ENCODE measurements at places on chromosomes 1 and 21.

DNA sequence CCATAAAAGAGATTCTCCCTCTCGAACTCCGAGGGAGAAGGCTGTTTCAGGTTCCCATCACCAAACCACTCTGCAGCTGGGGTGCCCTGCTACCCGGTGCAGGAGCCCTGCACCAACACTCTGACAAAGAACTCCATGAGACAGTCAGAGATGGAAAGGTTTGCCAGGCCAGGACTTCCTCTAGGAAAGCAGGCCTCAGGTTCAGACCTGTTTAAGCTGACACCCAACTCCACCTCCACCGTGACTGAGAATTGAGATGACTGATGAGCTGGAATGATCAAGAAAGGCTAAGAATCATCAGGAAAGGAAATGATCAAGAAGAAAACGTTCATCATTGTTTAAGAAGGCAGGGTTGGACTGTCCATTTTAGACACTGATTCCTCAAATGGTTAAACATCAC, 46.2 kb upstream of the KCNE1 start:
- no peak for DNase-seq

DNA sequence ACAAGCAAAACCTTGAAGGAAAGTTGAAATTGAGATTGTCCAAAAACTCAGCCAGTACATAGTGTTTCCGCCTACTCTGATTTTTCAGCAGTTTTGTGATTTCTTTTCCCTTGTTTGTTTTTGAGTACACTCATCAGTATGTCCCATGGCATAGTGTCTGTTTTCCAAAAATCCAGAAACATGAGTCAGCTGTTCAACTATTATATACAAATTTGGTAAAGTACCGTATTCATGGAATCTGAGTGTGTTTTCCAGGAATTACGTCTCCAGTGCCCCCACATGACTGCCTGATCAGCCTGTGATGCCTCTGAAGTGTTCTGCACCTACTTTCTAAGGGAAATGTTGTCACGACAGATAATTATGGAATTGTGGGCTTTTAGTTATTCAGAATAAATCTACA, 186.8 kb downstream of the LTN1 start:
- DNase-seq, result no peak

- DNase-seq, result no peak
Observed at GRCh38 chr1:153984123-153984894, 1.8 kb downstream of the RAB13 start.

DNA sequence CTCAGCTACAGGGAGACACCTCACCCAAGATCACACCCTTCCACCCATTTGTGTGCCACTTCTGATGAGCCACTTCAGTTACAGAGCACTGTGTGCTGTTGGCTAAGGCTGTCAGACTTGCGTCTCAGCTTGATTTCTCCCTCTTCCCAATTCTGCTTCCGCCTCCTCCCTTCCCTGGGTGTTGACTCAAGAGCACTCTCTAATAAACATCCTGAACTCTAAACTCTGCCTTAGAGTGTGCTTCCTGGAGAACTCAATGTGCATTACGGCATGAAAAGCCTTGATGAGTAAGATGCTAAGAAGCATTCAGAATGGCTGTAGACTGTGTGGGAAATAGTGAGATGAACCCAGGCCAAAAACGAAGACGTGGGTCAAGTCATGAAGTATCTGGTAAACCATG, 54.9 kb upstream of the S1PR1 start:
- no peak for DNase-seq

DNA sequence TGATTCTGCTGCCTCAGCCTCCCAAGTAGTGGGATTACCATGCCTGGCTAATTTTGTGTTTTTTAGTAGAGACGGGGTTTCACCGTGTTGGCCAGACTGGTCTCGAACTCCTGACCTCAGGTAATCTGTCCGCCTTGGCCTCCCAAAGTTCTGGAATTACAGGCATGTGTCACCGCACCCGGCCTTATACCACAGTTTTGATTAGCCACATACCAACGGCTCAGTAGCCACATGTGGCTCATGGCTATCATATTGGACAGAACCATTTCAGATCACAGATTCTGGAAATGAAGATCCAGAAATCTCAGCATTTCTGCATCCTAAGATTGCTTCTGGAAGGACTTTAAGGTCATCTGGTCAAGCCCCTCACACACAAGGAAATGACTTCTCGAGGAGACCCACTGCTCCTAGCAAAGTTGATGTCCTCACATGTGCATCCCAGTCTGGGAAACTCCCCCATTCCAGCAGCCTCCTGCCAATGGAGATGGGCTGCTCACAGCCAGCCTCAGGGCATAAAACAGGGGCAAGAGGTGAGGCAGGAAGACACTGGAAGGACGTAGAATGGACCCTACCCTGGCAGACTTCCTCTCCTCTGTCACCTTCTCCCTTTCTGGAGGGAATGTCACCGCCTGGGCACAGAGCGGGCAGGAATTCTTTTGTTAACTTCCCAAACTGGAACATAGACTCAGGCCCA, 17.5 kb upstream of the CITED4 start:
- no peak for DNase-seq

GRCh38 chr1:228286505-228287417, 78.9 kb downstream of the OBSCN start:
- DNase-seq, result no peak

DNA sequence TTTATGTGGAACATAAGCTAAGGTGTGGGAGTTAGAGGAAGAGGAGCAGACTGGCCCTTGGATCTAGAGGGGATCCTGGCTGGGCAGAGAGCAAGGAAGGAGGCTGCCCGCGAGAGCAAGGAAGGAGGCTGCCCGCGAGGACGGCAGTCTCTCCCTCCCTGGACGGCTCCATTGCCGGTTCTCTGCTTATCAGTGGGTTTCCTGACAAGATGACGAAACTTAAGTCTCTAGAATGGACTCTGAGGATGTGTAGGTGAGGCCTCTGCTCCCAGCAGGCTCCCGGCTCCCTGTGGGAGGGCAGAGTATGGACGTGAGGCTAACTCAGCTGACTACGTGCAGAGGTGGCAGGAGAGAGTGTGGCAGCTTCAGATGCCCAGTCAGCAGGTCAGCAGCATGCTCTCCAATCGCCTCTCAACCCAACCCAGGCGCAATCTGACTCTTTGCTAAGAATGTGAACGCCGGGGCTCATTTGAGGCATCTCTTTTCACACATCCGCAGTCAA, 6.1 kb downstream of the MYBPHL start:
- DNase-seq, result no peak

- no peak for DNase-seq
Observed at GRCh38 chr1:8599646-8600212, 217.7 kb downstream of the RERE start.

- no peak for DNase-seq
Observed at GRCh38 chr21:34154878-34155277, 81.5 kb downstream of the MRPS6 start.

GRCh38 chr1:117093870-117094621, 27.5 kb downstream of the TRIM45 start:
- no peak for DNase-seq

DNA sequence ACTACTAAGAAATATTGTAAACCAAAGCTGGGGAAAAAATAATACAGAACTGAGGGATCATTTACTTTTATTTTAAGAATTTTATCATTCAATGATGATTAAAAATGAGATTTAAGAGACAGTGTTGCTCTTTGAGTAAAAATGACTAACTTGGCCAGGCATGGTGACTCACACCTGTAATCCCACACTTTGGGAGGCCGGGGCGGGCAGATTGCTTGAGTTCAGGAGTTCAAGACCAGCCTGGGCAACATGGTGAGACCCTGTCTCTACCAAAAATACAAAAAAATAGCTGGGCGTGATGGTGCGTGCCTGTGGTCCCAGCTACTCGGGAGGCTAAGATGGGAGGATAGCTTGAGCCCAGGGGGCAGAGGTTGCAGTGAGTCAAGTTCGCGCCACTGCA, 21.8 kb upstream of the PLEKHO1 start:
- no peak for DNase-seq

GRCh38 chr1:40648200-40648599, 17.3 kb downstream of the RIMS3 start:
- no peak for DNase-seq

DNA sequence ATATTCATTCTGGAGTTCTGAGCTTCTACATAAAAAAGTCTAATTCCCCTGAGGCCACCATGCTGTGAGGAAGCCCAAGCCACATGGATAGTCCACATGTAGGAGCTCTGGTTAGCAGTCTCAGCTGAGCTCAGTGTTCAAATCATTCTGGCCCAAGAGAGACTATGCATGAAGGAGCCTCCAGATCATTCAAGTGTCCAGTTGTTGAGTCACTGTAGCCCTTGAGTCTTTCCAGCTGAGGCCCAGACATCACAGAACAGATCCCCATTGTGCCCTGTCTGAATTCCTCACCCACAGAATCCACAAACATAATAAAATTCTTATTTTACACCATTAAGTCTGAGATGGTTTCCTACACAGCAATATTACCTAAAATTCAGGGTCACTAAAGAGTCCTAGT, 107.0 kb upstream of the NGF start:
- no peak for DNase-seq

DNA sequence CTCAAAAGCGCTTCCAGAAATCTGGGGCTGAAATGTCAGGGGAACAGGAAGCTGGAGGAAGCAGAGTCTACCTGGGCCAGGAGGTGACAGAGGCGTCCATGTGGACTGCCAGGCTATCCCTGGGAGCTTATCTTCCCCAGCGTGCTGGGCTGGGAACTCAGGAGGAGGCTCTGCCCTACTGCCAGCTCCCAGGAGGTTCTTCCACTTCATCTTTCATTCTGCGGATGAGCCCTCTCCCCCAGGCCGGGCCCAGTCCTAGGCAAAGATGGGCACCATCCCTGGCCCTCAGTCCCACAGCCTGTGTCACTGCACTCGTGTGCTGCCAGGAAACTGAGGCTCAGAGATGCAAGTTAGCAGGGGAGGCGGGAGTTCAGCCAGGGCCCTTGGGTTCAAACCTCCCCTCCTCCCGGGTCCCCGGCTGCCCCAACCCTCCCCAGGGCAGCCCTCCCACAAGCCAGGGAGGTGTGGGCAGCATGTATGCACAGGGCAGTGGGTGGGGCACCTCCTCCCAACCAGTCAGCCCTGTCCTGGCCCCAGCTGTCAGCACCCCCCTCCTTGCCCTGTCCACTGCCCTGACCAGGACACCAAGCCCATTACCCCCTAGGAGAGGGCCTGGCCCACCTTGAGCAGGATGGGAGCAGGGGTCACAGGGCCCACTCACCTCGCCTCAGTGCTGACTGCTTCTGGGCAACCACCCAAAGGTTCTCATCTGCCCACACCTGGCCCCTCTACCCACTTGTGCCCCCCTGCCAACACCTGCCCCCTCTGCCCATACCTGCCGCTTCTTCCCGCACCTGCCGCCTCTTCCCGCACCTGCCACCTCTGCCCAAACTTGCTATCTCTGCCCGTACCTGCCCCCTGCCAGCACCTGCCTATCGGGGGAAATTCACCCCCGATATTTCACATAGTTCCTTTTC, 226.0 kb downstream of the NPHP4 start:
- DNase-seq, result no peak

- DNase-seq, result no peak
Observed at GRCh38 chr1:53562981-53563379, 103.8 kb downstream of the DMRTB1 start.

GRCh38 chr1:9326596-9326995, 33.9 kb downstream of the SPSB1 start:
- no peak for DNase-seq

- no peak for DNase-seq
Observed at GRCh38 chr1:168482106-168482505, 61.7 kb downstream of the XCL2 start.

- DNase-seq, result no peak
Observed at GRCh38 chr1:53350853-53351767, 23.2 kb upstream of the LRP8 start.

- no peak for DNase-seq
Observed at GRCh38 chr1:65971547-65971946, 178.9 kb downstream of the PDE4B start.

GRCh38 chr1:85603086-85603880, 22.7 kb downstream of the CCN1 start:
- no peak for DNase-seq

GRCh38 chr1:53127546-53127945, 14.9 kb downstream of the SLC1A7 start:
- DNase-seq, result no peak

DNA sequence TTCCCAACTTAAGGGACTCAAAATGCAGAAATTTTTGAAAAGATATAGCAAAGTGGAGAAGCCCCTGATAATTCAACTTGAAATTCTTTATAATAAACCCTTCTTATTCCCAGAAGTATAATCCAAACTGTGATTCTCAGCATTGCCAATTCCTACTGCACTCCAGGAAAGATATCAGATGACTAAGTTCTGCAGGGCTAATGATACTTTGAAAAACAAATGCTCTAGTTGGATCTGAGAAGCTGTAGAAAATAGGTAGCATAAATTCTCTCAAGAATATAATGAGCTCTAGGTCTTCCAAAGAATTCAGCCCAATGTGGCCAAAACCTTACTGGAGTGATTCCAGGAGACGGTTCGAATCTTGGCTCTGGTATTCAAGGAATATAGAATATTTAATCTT, 294.0 kb upstream of the PTBP2 start:
- DNase-seq, result no peak

- DNase-seq, result peak; percentile 5
Observed at GRCh38 chr1:170562646-170563338, 30.8 kb downstream of the GORAB start.

GRCh38 chr1:194830387-194830786, 1644.0 kb upstream of the B3GALT2 start:
- DNase-seq, result no peak

DNA sequence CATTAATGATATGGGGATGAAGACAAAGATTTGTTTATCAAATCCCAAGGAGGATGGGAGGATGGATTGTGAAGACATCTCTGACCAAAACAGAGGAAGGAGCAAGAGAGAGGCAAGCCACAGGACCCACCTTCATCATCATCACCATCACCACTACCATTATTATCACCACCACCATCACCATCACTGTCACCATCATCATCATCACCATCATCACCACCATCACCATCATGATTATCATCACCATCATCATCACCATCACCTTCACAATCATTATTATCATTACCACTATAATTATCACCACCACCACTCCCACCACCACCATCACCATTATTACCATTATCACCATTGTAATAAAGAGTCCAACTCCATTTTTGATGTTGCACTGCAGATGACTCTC, 482.5 kb downstream of the PTPRU start:
- no peak for DNase-seq

GRCh38 chr1:101526813-101527212, 290.0 kb downstream of the S1PR1 start:
- no peak for DNase-seq

GRCh38 chr1:210236386-210236839, 3.8 kb downstream of the SERTAD4 start:
- DNase-seq, result no peak

- no peak for DNase-seq
Observed at GRCh38 chr1:168696125-168696760, 32.8 kb downstream of the DPT start.

DNA sequence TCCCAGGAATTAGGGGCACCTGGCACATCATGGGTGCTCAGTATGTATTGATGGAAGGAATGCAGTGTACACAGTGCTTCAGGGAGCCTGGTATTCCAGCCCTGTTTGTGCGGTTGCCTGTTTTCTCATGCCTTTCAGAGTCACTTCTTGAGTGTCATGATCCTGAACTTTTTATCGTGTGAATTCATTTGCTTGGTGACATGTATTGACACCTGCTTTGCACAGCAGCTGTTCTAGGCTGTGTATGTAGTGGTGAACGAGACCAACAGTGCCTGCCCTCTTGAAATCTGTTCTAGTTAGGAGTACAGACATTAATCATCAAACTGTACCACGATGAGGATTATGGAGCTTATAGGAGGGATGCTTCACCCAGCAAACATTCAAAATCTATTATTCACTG, 6.1 kb downstream of the HTR6 start:
- DNase-seq, result no peak
